Activated effector memory CD4-positive, alpha-beta T cell treated with Interleukin-2 at 50 U/mL for 16 hours (primary cell): ENCODE measurements at places on chromosomes 4 and X.

DNA sequence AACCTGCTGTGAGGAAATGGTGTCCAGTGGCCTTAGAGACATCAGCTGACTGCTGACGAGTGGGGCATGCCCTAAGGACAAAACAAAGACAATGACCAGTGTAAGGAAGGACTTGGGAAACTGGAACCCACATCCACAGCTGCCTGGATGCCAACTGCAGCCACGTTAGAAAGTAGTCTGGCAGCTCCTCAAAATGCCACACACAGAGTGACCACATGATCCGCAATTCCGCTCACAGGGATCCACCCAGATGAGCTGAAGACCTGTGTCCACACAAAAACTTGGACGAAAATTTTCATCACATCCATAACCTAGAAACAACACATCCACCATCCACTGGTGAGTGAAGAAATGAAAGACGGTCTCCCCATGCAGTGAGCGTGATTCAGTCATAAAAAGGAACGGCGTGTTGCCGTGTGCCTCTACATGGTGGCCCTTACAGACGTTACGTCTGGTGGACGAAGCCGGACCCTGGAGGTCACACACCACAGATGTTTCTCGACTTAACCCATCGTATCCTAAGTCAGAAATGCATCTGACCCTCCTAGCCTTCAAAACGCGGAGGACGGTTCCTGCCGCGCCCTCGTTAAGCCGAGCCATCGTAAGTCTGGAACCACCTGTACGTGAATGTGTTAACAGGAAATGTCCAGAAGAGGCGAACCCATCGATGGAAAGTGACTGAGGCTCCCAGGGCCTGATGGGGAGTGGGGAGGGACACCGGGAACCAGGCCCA, 40.6 kb upstream of the MXD4 start:
- no peak for DNase-seq

GRCh38 chr4:168569066-168569930, 72.4 kb downstream of the PALLD start:
- no peak for DNase-seq

GRCh38 chrX:43861750-43862149, 20.5 kb downstream of the MAOB start:
- DNase-seq = no peak

DNA sequence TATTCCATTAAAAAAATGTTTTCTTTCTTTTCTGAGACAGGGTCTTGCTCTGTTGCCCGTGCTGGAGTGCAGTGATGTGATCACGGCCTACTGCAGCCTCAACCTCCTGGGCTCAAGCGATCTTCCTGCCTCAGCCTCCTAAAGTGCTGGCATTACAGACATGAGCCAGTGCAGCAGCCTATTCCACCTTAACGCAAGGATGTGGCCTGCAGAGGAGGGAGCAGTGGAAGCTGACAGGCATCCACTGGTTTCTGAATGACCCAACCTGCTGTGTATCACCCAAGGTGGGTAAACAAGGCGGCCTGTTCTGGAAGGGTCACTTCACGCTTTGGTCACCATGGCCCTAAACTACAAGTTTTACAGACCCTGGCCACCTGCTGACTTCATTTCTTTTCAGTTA, 60.8 kb downstream of the ACOX3 start:
- DNase-seq = no peak

DNA sequence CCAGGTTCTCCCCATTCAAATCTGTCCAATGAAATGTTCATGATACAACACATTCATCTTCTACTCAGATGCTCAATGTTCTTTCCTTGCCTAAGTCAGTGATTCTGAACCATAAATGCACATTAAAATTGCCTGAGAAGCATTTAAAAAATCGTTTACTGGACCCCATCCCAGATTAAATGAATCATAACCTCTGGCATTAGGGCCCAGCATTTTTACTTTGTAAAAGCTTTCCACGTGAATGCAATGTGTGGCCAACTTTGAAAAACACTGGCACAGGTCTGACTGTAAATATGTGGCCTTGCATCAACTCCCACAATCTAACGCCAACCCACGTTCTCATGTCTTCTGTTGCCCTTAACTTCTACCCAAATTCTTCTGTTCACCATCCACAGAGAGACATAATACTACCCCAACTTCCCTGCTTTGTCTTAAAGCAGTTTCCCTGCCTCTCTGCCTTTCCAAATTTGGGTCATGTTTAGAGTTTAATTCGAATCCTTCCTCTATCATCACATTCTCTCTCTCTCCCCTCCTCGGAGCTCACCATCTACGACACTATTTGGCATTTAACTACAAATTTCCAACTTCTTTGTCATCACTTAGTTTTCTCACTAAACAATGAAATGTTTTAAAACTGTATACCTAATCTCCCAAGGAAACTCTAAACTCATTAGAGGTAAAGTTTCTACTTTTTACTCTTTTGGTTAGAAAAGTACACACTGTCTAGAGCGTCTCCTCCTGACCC, 78.7 kb downstream of the PRKG2 start:
- DNase-seq = no peak

DNA sequence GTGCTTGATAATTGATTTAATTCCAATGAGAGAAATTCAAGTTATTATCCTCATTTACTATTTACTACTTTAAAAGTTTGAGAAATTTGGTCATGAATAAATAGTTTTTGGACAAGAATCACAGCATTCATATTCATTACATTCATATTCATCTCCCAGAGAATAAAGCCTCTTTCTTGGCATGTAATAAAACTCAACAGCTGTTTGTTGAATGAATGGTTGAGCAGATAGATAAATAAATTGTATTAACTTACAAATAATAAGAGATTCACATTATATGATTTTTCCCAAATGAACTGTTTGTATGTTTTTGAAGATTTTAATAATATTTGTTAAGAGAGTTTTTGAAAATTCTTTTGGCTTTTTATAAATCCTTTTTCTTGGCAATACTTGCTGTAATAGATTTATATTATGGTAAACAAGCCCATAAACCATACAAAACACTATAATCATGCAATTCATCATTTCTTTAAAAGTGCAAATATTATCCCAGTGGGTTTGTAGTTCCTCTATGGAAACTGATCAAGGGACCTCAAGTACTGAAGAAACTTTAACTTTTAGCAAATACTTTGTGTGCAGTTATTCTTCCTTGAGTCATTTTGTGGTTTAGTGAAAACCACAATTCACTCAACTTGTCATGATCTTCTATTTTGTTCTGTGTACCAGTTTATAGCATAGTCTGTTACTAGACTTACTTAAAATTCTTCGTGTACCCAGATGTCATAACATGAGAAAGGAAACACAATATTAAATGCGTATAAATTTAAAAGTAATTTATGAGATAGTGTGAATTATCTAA, 371.8 kb downstream of the ADGRL3 start:
- no peak for DNase-seq

DNA sequence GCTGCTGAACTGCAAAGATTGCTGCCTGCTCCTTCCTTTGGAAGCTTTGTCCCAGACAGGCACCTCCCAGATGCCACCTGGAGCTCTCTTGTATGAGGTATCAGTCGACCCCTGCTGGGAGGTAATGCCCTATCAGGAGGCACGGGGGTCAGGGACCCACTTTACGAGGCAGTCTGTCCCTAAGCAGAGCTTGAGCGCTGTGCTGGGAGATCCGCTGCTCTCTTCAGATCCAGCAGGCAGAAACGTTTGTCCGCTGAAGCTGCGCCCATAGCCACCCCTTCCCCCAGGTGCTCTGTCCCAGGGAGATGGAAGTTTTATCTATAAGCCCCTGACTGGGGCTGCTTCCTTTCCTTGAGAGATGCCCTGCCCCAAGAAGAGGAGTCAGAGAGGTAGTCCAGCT, 197.5 kb downstream of the NAF1 start:
- no peak for DNase-seq

DNA sequence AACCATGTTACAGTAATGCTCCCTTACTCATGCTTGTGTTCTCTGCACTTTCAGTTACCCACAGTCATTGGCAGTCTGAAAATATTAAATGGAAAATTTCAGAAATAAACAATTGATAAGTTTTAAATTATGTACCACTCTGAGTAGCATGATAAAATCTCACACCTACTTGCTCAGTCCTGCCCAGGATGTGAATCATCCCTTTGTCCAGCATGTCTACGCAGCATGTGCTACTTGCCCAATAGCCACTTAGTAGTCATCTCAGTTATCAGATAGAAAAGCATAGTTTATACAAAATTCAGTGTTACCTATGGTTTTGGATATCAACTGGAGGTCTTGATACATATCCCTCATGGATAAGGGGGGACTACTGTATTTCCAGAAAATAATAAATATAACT, 577.1 kb downstream of the GALNTL6 start:
- no peak for DNase-seq

- DNase-seq = no peak
Measured at GRCh38 chr4:5203993-5204310, 152.7 kb downstream of the STK32B start.

- DNase-seq = no peak
Measured at GRCh38 chr4:145061318-145061920, 36.6 kb downstream of the ANAPC10 start.

DNA sequence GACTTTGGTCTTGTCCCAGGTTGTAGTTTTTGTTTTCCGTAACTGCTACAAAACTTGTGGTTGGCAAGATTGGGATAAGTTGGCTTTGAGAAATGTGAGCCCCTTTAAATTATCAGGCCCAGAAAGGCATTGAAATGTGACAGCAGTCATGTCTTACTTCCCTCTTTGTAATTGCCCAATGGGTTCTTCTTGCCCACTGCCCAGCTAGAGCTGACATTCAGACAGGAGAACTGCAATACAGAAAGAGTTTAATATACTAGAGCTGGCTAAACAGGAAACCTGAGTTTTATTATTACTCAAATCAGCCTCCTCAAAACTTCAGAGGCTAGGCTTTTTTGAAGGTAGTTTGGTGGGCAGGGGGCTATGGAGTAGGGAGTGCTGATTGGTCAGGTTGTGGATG, 288.3 kb downstream of the ZNF674 start:
- no peak for DNase-seq

- no peak for DNase-seq
Measured at GRCh38 chrX:64642482-64642881, 247.2 kb upstream of the MTMR8 start.
